ENCODE measurements at places on chromosomes 2 and 18.

DNA sequence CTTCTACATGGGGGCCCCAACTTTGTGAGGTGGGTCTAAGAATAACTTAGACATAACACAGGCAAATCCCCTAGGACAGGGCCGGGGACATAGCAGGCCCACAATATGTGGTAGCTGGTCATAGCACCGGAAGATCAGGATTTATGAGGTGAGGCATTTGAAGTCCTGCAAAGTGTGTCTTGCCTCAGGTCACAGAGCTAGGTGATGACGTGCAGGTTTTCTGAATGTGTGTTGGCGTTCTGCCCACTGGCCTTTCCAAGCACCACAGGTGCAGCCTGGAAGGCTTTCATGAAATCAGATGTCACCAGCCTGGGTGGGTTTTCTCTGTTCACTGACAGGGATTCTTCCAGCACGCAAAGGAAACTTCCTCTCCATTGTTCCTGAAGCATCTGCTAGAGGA, 119.1 kb downstream of the LRATD1 start:
- DNase-seq, result no peak

- no peak for DNase-seq
Measured at GRCh38 chr2:200784215-200784614, 27.5 kb upstream of the BZW1 start.

- DNase-seq, result no peak
Measured at GRCh38 chr2:117775703-117776219, 38.7 kb upstream of the DDX18 start.

- no peak for DNase-seq
Measured at GRCh38 chr2:154681741-154682140, 16.8 kb upstream of the KCNJ3 start.

- no peak for DNase-seq
Measured at GRCh38 chr18:34957119-34957863, 83.9 kb upstream of the MAPRE2 start.

DNA sequence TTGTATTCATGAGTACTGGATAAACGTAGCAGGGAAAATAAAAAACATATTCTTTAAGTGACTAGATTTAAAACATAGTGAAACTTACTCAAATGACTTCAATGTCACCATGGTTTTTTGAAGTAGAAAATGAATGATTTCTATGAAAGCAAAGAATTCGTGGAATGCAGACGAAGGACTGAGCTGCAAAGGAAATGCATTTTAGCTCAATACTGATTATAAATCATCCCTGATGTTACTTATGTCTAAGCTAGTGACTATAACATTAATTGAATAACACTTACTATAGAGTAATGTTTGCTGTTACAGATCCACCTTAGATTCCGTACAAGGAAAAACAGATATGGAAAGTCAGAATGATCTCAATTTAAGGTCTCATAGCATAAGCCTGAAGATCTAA, 1257.7 kb upstream of the CDH2 start:
- no peak for DNase-seq

Measured in stimulated activated CD4-positive, alpha-beta T cell treated with anti-CD3 and anti-CD28 coated beads, Interleukin-4, amount 100 ng/mL, for 1 hour (primary cell).